ENCODE measurements at places on chromosomes 3 and 15.
A peak's percentile ranks its signal among the peaks of the same experiment; 100 is the strongest.

DNA sequence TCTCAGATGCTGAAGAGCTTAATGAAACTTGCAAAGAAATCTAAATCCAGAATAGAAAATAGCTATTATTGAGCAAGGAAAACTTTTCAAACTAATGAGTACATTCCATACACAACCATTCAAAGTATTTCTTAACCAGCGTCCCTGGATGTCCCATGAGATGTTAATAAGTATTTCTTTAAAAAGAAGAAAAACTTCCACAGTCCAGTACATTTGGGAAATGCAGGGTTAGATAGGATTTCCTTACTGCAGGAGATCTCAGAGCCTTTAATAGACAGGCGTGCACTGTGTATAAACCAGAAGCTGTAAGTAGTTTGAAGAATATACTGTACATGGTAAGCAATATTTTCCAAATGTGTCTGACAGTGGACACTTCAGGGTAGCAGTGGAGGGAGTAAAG, 29.6 kb upstream of the BHLHE40 start:
- DNase-seq, result no peak

DNA sequence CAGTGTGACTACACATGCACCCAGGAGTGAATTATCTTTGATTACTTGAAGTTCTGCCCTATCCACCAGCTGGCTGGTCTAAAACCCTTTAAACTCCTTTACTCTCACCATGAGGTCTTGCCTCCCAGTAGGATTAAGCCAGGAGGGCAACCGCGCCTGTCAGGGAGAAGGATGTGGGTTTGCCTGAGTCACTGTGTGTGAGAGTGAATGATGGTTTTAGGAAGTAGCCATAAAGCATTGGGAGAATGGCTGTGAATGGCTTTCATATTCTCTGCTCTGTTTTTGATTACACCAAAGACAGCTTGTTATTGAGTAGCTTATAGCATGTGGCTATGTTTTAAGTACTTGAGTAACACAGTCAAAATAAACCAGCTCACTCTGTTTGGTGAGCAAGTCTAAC, 637.7 kb upstream of the TBL1XR1 start:
- DNase-seq, result no peak

- no peak for DNase-seq
Measured at GRCh38 chr15:85730001-85730820, 64.5 kb downstream of the KLHL25 start.

DNA sequence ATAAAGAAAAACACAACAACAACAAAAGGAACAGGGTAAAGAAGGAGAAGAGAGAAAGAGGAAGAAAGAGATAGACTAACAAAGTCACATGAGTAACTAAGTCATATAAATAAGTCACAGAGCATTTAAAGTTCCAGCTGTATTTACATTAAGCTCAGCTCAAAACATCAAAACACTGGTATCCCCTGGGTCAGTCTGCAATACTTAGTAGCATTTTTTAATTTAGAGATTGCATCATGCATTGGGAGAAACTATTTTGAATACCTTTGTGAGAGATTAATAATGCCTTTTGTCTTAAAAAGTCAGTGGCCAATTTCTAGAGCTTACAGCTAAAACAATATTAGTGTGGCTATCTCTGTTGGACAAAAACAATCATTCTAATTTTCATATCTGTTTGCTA, 78.4 kb downstream of the NEK10 start:
- no peak for DNase-seq

GRCh38 chr15:92394309-92395097, 822 bp downstream of the ST8SIA2 start:
- DNase-seq, result no peak

GRCh38 chr3:157170861-157171260, 10.9 kb upstream of the CCNL1 start:
- DNase-seq, result no peak

- no peak for DNase-seq
Measured at GRCh38 chr15:87707566-87708130, 548.9 kb downstream of the NTRK3 start.

DNA sequence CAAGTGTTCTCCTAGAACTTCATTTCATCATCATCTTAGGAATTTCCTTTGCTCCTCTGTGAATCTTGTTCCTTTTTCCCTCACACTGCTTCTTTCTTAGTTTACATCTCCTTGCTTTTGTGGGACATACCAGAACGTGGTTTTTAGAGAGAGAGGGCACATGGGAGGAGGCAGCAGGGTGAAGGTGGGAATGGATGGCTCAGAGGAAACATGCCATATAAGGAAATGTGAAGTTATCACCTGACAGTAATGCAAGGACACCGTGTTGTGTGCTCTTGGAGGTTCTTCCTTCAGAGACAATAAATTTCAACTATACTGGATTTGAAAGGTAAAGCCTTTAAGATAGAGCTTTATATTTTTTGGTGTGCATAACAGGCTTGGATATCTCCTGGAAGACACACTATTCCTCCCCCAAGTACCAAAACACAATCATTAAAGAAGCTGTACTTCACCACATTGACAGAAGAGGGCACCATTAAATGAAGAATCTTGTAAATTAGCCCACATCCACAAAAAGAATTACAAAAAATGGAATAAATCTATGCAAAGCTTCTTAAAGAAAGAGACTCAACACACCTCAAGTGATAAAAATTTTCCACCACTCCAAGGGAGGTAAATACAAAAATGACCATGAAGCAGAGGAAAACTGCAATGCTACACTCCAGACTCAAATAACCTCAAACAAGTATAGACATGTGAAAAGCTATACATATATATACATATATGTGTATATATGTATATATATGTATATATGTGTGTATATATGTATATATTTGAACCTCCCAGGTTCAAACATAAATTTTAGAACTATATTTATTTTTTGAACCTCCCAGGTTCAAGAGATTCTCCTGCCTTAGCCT, 26.1 kb downstream of the RPL39L start:
- no peak for DNase-seq

DNA sequence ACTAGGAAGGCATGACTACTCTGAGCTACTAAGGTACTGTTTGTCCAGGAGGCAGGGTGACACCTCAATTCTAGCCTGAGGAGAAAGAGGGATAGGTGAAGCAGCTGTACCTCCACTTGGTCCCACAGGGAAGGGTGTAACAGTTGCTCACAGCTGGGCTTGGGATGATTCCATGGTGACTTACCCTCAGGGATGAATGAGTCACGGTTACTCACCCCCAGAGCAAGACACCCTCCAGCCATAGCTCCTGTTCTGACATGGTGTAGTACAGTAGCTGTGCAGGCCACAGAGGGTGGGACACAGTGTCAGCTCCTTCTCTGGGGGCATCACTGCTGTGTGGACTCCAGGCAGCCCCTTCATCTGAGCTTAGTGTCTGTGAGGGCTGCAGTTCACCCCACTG, 868.6 kb upstream of the SEMA6D start:
- DNase-seq, result no peak

GRCh38 chr15:50925281-50925680, 16.8 kb downstream of the AP4E1 start:
- no peak for DNase-seq

DNA sequence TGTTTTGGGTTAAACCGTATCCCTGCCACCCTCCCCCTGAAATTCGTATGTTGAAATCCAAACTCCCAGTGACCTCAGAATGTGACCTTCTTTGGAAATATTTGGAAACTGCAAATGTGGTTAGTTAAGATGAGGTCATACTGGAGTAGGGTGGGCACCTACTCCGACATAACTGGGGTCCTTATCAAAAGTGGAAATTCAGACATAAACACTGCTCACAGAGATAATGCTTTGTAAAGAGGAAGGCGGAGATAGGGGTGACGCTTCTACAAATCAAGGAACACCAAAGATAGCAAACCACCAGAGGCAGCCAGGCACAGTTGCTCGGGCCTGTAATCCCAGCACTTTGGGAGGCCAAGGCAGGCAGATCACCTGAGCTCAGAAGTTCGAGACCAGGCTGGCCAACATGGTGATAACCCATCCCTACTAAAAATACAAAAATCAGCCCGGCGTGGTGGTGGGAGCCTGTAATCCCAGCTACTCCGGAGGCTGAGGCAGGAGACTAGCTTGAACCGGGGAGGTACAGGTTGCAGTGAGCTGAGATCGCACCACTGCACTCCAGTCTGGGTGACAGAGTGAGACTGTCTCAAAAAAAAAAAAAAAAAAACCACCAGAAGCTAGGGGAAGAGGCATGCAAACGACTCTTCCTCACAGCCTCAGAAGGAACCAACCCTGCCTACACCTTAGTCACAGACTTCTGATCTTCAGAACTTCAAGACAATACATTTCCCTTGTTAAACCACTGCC, 51.1 kb upstream of the CHD2 start:
- no peak for DNase-seq

GRCh38 chr3:72035606-72036005, 250.7 kb upstream of the PROK2 start:
- DNase-seq, result no peak

GRCh38 chr3:197216914-197217313, 81.5 kb downstream of the DLG1 start:
- no peak for DNase-seq

GRCh38 chr15:73030122-73030679, 22.1 kb upstream of the NEO1 start:
- DNase-seq, result no peak

GRCh38 chr3:157494581-157495281, 8.5 kb downstream of the VEPH1 start:
- no peak for DNase-seq

DNA sequence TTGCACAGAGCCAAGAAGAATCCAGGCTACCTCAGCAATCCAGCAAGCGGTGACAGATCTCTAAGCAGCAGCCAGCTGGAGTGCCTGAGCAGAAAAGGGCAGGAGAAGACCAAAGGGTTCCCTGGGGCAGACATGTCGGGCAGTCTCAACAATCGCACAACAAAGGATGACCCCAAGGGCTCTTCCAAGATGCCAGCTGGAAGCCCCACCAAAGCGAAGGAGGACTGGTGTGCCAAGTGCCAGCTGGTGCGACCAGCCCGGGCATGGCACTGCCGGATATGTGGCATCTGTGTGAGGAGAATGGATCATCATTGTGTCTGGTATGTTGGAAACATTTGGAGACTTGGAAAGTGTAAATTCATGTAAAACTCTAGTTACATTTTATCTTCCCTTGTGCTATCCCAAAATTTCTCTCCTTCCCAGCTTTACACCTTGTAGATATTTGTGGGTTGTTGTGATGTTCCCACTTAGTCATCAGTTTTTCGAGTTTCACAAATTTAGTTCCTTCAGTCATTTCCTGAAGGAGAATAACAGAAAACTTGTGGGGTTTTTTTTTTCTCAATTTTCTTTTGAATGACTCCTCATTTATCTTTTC, 6.4 kb downstream of the ZDHHC23 start:
- DNase-seq, result no peak

- no peak for DNase-seq
Measured at GRCh38 chr3:73738711-73739110, 114.0 kb upstream of the PDZRN3 start.

GRCh38 chr15:41564286-41564959, 5.4 kb downstream of the TYRO3 start:
- DNase-seq, result no peak

DNA sequence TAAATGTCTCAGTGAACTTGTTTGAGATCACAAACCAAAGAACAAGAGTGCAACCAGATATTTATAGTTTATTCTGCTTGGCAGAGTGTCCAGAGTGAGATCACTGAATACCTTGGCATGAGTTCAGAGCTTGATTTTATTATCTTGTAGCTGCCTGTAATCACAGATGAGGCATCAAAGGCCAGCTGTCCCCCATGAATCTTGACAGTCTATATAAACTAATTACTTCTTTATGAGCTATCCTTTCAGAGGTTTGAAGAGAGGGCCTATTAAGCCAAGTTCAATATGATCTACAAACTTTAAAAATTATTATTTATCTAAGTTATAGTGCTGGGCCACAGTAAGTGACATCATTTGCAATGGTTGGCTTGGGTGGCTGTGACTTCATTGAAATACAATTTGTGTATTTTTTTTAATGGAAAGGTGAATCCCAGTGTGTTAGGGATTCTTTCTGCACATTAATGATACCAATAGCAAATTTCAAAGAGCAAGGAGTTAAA, 251.5 kb downstream of the CLSTN2 start:
- DNase-seq, result no peak

DNA sequence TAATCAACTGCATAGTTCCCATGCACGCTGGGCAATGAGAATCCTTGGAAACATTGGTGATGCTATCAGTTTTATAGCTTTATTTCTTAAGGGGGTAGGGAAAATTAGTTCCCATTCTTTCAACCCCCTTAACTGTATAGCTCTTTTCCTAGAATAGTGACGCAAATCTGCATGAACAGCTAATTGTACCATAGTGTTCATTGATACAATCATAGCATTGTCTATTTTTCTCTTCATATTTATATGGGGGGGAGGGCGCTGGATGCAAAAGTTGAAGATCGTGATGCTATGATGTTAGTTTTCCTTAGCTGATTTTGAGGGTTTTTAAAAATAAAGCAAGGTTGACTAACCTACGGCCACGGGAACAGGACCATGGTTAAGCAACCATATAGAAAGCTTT, 32.4 kb upstream of the SAMMSON start:
- DNase-seq, result no peak

DNA sequence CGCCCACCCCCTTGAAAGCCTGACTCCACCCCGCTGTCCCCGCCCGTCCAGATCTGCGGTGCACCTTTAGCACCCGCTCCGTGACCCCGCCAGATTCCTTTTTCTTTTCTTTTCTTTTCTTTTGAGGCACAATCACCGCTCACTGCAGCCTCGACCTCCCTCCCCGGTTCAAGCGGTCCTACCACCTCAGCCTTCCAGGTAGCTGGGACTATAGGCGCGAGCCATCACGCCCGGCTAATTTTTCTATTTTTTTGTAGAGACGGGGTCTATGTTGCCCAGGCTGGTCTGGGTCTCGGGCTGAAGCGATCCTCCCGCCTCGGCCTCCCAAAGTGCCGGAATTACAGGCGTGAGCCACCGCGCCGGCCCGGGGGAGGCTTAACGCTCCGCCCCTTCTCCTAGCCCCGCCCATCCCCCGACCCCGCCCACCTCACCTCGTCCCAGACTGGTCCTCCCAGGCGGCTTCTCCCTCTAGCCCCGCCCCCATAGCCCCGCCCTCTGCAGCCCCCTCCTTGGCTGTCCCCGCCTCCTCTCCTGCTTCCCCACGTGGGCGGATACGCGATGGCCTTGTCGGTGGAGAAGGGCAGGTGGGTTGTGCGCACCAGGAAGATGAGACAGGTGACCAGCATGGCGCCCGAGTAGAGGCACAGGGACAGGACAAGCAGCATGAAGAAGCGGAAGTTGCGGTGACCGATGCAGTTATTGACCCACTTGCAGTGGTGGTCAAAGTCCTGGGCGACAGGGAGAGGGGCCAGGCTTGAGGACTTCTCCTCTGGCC, 3.2 kb downstream of the ZDHHC19 start:
- peak; percentile 55 for DNase-seq
